ENCODE measurements at places on chromosomes 4 and X. TPM values are rescaled to one million over a fixed set of nuclear protein-coding genes. Genes with fewer than 3 reads are reported as not detected.

The PDGFRA gene
- 70.6 TPM for total RNA-seq

DNA sequence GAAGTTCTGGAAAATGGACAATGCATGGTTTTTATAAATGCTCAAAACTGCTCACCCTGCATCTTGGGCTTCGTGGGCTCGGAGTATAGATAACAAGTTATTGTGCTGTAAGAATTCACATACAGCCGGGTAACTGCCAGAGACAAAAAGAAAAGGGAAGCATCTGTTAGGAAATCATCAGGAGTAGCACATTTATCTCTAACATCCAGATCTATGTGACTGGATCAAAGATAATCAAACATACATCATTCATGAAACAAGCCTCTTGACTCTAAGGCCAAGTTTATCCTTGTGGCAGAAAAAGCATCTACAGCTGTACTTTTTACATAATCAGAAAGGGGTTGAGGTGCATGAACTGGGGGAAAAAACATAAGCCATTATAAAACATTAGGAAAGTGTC is 264.2 kb downstream of the PPP3CA start:
- DNase-seq, result no peak

- DNase-seq, result peak; percentile 3
These were observed 460.3 kb downstream of the MID1IP1 start for GRCh38 chrX:39261446-39262147.

The ARHGAP36 gene
- total RNA-seq, result 0.82 TPM

The TMSB15A gene
- total RNA-seq, result 96.7 TPM

GRCh38 chr4:89298155-89298554 is 9.4 kb downstream of the GPRIN3 start:
- DNase-seq, result no peak

- DNase-seq, result no peak
These were observed 14.5 kb downstream of the MAN2B2 start for GRCh38 chr4:6589444-6589843.

- DNase-seq, result no peak
These were observed 249.3 kb upstream of the DIPK2B start for GRCh38 chrX:45449982-45450381.

The HSFX3 gene
- total RNA-seq, result not detected

The APLN gene
- 2.0 TPM for total RNA-seq

GRCh38 chr4:145851511-145852201 is 87.0 kb downstream of the ZNF827 start:
- no peak for DNase-seq

DNA sequence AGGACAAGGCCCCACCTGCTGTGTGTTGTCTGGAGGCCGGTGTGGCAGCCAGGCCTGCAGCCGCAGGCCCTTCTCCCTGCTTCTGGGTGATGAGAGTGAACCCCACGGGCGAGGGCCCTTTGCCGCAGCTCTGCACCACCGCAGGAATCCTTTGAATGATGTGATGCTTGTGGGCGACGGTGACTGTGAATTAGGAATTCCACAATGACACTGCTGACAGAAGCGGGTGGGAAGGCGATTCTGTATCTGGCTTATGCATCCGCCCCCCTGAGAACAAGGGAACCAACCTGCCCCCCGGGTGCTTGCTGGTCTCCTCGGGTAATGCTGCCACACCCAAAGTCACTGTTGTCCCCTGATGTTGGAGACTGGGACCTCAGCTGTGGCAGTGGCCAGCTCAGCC is 19.5 kb upstream of the MAN2B2 start:
- DNase-seq, result no peak

DNA sequence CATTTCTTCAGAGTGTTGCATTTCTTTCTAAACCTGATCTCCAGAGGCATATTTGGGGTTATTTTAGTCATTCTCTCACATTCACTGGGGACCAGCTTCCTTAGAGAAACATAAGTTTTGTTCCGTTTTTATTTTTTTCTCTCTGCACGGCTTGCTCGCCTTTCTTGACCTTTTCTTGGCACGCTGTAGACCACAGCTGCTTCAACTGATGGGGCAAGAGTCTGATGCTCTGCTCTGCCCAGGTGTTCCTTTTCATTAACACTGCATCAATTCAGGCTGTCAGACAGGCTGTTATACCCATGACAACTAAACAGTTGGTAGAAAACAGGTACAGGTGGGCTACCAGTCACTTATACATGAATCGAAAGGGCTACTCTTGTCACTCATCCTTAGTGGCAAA is 682.2 kb upstream of the DIAPH2 start:
- no peak for DNase-seq

The TMEM255A gene
- total RNA-seq, result 2.1 TPM

The FBXO8 gene
- 32.1 TPM for total RNA-seq

The ANOS1 gene
- total RNA-seq, result 59.7 TPM

The FGFRL1 gene
- 5.3 TPM for total RNA-seq

Data from cerebellum (tissue), 4 donors.